ENCODE measurements at places on chromosomes 1 and 21.
A peak's percentile ranks its signal among the peaks of the same experiment; 100 is the strongest.

- H3K4me1 ChIP-seq, result no peaks in the 10 kb centered on the region
- DNase-seq, result no peak
- H3K27me3 ChIP-seq, result no peaks in the 10 kb centered on the region
- H3K4me3 ChIP-seq, result no peak overlapping the region
- no peaks in the 10 kb centered on the region for H3K36me3 ChIP-seq
These were observed 12.2 kb downstream of the HLX start for GRCh38 chr1:220891224-220892085.

DNA sequence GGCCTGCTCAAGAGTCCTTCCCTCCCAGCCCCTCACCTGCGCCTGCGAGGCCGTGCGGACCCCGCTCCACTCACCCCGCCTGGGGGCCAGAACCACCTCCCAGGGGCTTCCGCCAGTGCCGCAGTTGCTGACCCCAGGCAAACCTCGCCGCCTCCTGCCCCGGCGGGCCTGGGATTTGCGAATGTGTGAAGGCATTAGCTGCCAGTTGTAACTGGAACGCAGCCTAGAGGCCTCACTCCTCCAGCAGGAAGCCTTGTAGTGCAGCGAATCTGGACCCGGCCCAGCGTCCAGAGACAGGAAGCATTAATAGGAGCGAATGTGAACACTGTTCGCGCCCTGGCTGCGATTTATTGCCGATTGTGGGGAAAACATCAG, 140.9 kb upstream of the ARHGEF16 start:
- H3K27ac ChIP-seq, result no peak overlapping the region
- H3K4me1 ChIP-seq, result peaks cover 7% of the 10 kb centered on the region
- H3K36me3 ChIP-seq, result no peaks in the 10 kb centered on the region
- H3K4me3 ChIP-seq, result no peak overlapping the region
- DNase-seq, result no peak

DNA sequence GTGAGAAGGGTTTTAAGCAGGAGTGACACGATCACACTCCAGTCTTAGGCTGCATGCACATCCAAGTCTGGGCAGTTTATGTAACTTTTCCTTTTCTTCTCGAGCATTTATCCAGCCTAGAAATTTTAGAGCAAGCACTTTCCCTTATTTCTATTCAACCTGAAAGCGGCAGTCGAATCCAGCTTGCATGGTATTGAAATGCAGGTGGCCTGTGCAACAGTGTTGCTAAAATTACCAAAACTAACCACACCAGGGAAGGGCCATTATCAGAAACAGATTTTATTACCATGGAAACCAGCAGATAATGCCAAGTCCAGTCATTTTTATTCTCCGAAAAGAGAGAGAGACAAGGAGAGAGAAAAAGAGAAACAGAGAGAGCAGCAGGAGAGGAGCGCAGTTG, 179.9 kb upstream of the ZC3H12A start:
- H3K36me3 ChIP-seq, result no peaks in the 10 kb centered on the region
- no peak overlapping the region for H3K4me3 ChIP-seq
- H3K27ac ChIP-seq, result no peak overlapping the region
- peaks cover 5% of the 10 kb centered on the region for H3K4me1 ChIP-seq

GRCh38 chr1:150516050-150516591, 569 bp downstream of the FALEC start:
- DNase-seq, result peak; percentile 44
- no peaks in the 10 kb centered on the region for H3K36me3 ChIP-seq
- H3K27ac ChIP-seq, result peak overlapping the region; percentile 50
- 0 out of 2 replicates have a peak, but pooled peaks cover 4% of the 10 kb centered on the region for H3K4me1 ChIP-seq
